ENCODE measurements at places on chromosomes 4 and X.

GRCh38 chr4:100016191-100016590 is 66.1 kb upstream of the H2AZ1 start:
- no peak for DNase-seq

- no peak for DNase-seq
Observed at GRCh38 chr4:63296773-63297172, 1112.5 kb downstream of the TECRL start.

DNA sequence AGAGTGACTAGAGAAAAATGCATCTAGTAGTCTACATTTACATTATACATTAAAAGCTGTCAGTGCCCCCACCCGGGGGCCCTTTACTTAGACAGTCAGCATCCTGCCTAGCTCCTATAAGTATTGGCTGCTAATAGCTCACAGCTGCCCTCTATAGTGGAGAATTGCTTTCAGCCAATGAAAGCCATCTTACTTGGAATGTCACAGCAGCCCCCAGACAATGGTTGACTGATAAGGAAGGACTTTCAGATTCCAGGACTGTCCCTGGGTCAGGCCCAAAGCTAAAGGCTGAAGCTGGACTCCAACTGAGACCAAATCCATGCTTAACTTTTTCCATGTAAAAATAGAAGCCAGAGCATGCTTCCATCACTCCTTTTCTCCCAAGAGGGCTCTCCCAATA is 196.9 kb downstream of the ANKRD50 start:
- DNase-seq: no peak

GRCh38 chr4:57051095-57051494 is 59.1 kb downstream of the IGFBP7 start:
- DNase-seq: no peak

GRCh38 chr4:152996672-152997071 is 60.5 kb downstream of the FHDC1 start:
- no peak for DNase-seq

DNA sequence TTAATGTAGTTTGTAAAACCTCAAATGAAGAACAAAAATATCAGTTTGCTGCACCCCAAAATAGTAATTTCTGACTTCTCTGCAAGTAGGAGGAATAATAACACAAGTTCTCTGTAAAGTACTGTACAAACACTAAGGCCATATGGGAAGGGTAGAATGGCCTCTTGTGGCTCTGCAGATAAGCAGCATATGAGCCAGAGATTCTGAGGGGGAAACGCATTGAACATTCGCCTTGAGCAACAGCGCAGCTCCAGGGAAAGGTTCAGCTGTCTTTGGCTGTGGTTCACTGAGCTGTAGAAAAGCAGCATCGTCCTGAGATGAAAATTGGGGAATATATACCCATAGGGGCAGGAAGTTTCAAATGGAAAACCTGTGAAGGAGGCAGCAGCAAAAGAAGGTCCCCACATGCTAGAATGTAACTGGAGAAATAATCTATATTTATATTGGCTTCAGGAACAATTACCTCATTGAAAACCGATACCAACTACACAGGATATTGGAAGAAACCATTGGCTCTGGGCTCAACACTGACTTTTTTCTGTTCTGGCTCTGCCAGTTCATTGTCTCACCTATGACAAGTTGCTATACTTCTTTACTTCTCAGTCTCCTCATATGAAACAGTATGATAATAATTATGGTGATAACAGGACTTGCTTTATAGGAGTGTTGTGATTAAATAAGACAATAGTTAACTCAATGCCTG is 357.6 kb upstream of the CPEB2 start:
- no peak for DNase-seq

GRCh38 chr4:185092535-185093197 is 50.4 kb upstream of the SLC25A4 start:
- no peak for DNase-seq

- no peak for DNase-seq
Observed at GRCh38 chr4:169208090-169208455, 62.7 kb downstream of the SH3RF1 start.

DNA sequence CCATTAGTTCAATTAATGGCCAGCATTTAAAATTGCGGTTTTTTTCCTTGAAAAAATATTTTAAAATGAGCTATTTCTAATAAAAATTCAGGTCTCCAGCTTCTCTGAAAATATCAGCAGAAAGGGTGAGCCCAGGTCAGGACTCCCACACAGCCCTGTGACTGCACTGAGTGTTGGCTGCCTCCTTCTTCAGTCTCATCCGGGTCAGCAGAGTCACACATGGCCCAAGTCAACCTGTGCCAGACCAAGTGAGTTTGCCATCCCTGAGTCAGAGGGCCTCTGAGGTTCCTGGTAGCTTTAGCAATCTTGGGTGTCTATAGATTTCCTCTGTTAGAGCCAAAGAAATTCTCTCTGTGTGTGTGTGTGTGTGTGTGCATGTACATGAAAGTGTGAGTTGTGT is 22.1 kb upstream of the MSX1 start:
- DNase-seq: no peak

DNA sequence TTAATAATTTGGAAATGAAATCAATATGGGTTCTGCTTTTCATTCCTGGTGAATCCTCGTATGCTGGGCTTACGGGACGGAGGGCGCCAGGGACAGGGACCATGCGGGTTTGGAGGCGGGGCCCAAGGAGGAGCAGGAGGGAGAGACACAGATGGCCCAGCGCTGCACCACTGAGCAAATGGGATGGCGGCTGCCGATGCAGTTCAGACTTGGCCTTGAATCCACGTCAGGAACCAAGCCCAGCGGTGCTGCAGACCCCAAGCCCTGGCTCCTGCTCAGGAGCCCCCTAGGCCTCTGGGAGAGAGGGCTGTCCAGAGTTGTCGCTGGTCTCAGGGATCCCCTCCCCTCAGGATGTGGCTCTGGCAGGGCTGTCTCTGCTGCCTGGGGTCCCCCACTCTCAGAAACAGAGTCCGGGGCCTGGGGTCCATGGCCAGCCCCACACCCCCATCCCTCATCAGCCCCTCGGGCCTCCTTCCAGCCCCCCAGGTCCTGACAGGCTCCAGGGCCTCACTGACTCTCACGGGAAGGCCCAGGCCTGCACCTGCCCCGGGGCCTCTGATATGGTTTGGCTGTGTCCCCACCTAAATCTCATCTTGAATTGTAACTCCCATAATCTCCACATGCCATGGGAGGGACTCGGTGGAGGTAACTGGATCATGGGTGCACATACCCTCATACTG is 75.2 kb downstream of the FAM53A start:
- peak; percentile 3 for DNase-seq

Measured in left hindlimb (tissue), 1 donor.